T-cell (primary cell): ENCODE measurements at places on chromosomes 4 and X.

- no peak for DNase-seq
These were observed 406.4 kb downstream of the PPARGC1A start for GRCh38 chr4:23483320-23483960.

DNA sequence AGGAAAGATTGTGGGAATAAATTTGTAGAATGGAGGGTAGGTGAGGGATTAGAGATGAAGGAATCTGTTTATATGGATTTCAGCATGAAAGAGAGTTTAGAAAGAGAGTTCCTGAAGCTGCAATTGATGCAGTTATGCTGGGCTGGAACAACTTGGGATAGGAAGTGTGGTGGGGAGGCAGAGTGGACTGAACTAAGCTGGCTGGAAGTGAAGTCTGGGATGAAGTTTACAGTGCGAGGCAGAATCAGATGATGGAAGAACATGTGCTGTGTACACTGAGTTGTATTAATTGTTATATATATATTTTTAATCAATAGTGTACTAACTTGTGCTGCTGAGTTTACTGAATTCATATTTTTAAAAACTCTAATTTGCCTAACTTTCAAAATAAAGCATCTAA lies 461.9 kb downstream of the SPRY1 start:
- no peak for DNase-seq

- DNase-seq = no peak
These were observed 56.9 kb upstream of the INTU start for GRCh38 chr4:127575888-127576287.

- DNase-seq = no peak
These were observed 239.7 kb upstream of the AGA start for GRCh38 chr4:177681902-177682301.

- no peak for DNase-seq
These were observed 165.6 kb downstream of the FRAS1 start for GRCh38 chr4:78222575-78223186.

- DNase-seq = no peak
These were observed 71.8 kb downstream of the SUPT20HL2 start for GRCh38 chrX:24241822-24242648.

- no peak for DNase-seq
These were observed 20.1 kb downstream of the ATP10D start for GRCh38 chr4:47505147-47505546.
